Stimulated activated CD4-positive, alpha-beta T cell treated with anti-CD3 and anti-CD28 coated beads, Interleukin-15, amount 100 ng/mL, for 1 hour (primary cell): ENCODE measurements at places on chromosomes 7 and 10.

- no peak for DNase-seq
Observed at GRCh38 chr7:129295015-129295423, 70.2 kb downstream of the AHCYL2 start.

DNA sequence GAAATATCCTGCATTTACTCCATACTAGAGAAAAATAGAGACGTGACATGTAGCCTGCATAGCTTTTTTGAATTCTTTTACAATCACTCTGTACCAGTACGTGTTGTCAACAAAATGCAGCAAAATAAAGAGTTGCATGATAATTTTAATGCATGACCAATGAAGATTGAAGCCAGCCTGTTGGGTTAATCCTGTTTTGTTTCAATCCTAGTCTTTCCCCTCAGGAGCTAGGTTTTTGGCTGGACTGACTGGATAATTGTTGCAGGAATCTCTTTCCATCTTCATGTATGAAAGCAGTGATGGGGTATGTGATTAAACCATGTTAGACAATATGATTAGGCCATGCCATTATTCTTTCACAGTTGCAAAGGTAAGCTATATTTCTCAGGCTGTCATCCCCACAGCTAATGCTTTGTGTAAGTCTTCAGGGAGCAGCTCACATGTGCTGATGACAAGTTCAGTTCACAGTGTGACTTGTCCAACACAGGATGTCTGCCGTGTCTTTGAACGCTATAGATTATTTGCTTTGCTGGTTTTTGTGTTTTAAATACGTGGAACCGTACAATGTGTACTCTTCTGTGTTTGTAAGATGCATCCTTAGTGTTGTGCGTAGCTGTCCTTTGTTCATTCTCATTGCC is 24.4 kb downstream of the PAPSS2 start:
- DNase-seq: no peak

GRCh38 chr10:30829901-30830300 is 200.3 kb upstream of the LYZL2 start:
- no peak for DNase-seq

GRCh38 chr10:100232101-100232500 is 2.7 kb upstream of the CHUK start:
- no peak for DNase-seq

DNA sequence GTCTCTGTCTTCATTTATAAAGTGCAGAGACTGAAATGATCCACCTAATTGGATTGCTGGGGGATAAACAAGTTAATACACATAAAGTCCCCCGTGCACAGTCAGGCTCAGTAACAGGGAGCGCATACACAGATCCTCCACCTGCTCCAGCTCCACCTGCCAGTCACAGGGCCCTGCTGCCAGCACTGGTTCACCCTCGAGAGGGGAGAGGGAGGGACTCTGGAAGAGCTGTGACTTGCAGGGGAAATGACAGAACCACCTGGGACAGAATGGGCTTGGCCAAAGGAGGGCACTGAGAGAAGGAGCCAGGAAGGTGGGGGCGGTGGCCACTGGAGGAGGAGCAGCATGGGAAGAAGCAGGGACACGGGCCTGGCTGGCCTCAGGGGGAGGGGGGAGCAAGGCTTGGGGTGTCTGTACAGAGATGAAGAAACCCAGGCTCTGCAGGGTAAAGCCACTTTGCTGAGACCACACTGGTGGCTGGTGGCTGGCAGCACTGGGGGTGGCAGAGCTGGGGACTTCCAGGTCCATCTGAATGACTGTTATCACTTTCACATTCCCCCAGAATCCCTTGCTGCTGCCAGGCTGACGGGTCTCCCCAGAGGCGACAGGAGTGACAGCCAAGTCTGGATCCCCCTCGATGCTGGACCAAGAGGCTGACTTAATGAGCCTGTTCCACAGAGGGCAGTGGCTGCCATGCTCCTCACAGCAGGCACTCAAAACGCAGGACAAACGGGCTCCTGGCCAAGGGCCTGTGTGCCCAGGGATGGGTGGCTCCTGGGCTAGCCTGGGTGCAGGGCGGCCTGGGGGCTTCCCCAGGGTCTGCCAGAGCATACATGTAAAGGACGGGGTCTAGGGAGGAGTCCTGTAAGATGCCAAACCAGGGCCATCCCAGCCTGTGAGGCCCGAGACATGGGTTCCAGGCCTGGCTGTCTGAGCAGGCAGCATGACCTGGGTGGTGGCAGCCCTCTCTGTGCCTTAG is 151.1 kb downstream of the SH3PXD2A start:
- DNase-seq: no peak

DNA sequence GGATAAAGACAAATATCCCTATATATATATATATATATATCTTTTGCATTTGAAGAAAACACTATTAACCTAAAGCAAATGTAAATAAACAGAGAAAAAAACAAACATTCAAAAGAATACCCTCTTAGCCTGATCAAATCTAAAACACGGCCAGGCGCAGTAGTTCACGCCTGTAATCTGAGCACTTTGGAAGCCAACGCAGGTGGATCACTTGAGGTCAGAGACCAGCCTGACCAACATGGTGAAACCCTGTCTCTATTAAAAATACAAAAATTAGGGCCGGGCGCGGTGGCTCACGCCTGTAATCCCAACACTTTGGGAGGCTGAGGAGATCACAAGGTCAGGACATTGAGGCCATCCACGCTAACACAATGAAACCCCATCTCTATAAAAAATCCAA is 9.2 kb downstream of the ANXA7 start:
- DNase-seq: no peak

- no peak for DNase-seq
Observed at GRCh38 chr7:4687956-4688355, 5.9 kb downstream of the FOXK1 start.

DNA sequence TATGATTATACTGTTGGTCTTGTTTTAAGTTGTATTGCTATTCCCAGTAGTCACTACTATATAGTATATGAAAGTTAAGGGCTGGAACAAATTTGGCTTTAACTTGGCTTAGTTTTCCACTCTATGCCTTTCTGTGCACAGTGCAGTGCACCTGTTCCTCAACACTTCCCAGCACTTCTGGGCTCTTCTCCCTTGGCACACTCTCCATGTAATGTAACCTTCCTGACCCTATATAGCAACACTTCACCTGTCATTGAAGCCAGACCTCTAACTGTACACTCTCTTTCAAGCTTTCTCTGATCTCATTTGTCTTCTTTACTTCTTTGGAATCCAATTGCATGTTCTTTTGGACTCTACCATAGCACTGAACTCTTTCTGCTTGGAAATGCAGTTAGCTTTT is 83.9 kb upstream of the SMIM30 start:
- no peak for DNase-seq

GRCh38 chr7:158953912-158954311 is 97.6 kb downstream of the DYNC2I1 start:
- DNase-seq: no peak

- DNase-seq: no peak
Observed at GRCh38 chr10:98080494-98080893, 50.1 kb upstream of the CRTAC1 start.
